Colonic mucosa (tissue), 4 donors: ENCODE measurements at places on chromosomes 7 and 10.

GRCh38 chr10:29859521-29860130, 199.8 kb downstream of the JCAD start:
- no peak for DNase-seq

DNA sequence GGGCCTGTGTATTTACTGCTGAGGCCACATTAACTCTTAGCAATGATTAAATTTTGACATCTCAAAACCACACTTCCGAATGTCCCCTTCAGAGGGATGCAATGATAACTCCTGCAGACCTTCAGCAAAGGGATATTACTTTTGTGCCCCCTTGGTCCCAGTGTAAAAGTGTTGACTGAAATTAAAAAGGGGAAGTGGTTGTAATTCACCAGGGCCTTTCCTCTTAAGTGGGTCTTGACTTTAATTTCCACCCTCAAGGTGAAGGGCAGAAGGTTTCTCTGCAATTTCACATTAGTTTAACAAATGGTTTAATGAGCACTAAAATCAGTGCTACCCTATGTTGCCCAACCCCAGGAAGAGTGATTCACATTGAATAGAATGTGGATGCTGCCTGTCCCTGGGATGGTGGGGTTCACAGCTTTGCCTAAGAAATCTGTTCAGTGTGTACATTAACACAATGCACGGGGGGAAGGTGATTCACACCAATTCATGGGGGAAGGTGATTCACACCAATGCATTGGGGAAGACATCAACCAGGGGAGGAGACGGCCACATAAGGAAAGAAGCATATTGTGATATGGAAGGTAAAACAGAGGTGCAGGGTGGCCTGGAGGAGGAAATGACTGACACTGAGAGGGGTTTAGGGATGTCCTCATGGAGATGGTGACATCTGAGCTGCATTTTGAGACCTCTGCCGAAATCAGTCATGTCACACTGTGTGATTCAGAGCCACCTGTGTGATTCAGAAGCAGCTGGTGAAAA, 19.4 kb upstream of the TNS3 start:
- DNase-seq, result no peak

- no peak for DNase-seq
These were observed 43.6 kb downstream of the DNAJB6 start for GRCh38 chr7:157380416-157380815.

- DNase-seq, result peak; percentile 71
These were observed 167.9 kb downstream of the NEURL1 start for GRCh38 chr10:103661198-103661950.
